WTC11 (cell line): ENCODE measurements at places on chromosomes 3 and 15. TPM values are rescaled to one million over a fixed set of nuclear protein-coding genes. Genes with fewer than 3 reads are reported as not detected.
A peak's percentile ranks its signal among the peaks of the same experiment; 100 is the strongest.

Gene RSL24D1
- total RNA-seq, result 91.9 to 115 TPM (median 95.7 TPM) in 3 replicates

Gene TMIE
- 0.57 to 1.3 TPM (median 0.69 TPM) in 3 replicates for total RNA-seq

Gene GABRA5
- total RNA-seq, result 16.2 to 23.3 TPM (median 18.0 TPM) in 3 replicates

Gene PRRT3
- 9.2 to 11.5 TPM (median 11.4 TPM) in 3 replicates for total RNA-seq

DNA sequence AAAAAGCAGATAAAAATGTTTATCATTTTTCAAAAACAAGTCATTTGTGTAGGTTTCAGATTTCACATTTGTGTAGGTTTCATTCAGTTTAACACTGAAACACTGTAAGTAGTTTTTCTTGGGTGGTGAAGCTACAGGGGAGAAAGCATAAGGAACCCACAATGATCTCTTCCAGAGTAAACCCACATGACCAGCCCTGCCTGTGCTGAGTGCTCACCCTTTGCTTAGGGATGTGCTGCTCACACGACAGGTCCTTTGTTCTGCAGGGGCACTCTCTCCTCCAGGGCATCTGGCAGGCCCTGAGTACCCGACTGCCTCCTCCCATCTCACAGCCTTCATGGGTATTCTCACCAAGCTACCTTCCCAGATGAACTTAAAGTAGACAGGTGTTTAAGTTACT lies 28.9 kb downstream of the ZXDC start:
- H3K36me3 ChIP-seq, result peaks cover 11% of the 10 kb centered on the region
- no peak for DNase-seq
- H3K27me3 ChIP-seq, result no peaks in the 10 kb centered on the region
- no peak overlapping the region for H3K27ac ChIP-seq
- peaks cover 25% of the 10 kb centered on the region for H3K4me1 ChIP-seq
- H3K4me3 ChIP-seq, result no peak overlapping the region

DNA sequence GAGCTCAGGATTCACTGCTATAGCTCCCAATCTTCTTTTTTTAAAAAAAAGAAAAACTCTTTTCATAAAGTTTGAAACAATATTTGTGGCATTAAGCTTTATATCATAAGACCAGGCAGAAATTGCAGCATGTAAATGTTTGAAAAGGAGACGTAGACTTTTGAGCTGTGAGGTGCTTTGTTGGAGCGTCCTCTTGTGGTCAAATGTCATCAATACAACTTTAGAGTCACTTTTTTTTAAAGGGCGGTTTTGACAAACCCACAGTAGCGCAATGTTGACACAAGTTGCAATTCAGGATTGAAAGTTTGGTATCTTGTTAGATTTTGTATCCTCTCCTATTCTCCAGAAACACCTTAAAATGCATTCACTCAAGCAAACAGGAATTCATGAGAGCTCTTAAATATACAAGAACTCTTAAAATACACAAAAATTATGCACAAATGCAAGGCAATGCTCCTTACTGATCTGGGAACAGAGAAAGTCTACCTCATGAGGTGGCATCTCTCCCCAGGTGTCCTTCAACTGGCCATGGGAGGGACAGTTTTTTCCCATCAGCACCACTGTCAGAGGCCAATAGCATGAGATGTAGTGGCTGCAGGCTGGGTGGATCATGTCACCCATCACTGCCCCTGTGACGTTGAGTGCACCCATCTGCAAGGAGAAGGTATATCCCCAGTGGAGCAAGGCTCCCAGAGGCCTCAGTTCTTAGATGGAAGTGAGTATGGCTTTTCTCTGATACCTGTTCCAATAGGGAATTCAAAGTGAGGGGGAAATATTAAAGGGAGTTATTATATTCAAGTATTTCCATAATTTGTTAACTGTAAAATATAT lies 70.7 kb downstream of the ANXA2 start:
- no peaks in the 10 kb centered on the region for H3K27me3 ChIP-seq
- peaks cover 47% of the 10 kb centered on the region for H3K4me1 ChIP-seq
- H3K27ac ChIP-seq, result no peak overlapping the region
- DNase-seq, result no peak
- no peaks in the 10 kb centered on the region for H3K36me3 ChIP-seq

GRCh38 chr15:101054116-101054515 lies 135.0 kb downstream of the LRRK1 start:
- DNase-seq, result no peak
- peaks cover 14% of the 10 kb centered on the region for H3K4me1 ChIP-seq
- 0 out of 2 replicates have a peak overlapping the region, but pooled peaks have one; percentile 27 for H3K27ac ChIP-seq
- H3K36me3 ChIP-seq, result peaks cover 18% of the 10 kb centered on the region
- H3K27me3 ChIP-seq, result peaks cover under 1% of the 10 kb centered on the region

- no peaks in the 10 kb centered on the region for H3K36me3 ChIP-seq
- no peak overlapping the region for H3K27ac ChIP-seq
- DNase-seq, result no peak
- peaks cover 14% of the 10 kb centered on the region for H3K4me1 ChIP-seq
- no peak overlapping the region for H3K4me3 ChIP-seq
Measured at GRCh38 chr3:131530388-131530787, 27.6 kb upstream of the MRPL3 start.

DNA sequence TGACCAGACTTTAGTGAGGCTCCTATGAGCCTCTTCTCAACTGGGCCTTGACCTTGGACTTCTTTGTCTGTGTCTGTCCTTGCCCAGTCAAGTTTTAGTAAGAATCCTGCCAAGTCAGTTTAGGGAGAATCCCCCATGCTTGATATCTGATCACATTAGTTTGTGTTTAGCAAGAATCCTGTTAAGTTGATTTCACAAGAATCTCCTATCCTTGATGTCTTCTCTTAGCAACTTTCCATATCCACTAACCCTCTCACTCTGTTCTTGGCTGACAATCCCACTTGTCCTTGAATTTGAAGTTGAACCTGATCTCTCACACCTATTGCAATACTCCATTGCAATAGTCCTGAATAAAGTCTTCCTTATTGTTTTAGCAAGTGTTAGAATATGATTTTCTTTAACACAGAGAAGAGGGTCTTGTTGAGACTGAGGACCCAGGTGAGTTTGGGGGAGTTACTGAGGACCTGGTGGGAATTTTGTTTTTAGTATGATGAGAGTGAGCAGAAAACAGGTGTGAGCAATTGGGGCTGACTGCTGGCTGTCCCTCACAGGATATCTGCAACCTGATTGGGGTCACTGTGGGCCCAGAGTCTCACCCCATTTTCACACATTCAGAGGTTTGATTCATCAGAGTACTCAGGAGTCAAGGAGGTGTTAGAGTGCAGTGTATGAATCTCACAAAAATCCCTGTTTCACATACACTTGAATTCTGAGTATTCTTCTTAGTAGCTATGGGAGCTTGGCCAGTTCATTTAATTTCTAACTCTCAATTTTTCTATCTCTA lies 39.9 kb upstream of the TNFAIP8L3 start:
- no peak overlapping the region for H3K27ac ChIP-seq
- no peaks in the 10 kb centered on the region for H3K27me3 ChIP-seq
- no peaks in the 10 kb centered on the region for H3K36me3 ChIP-seq

- H3K27ac ChIP-seq, result no peak overlapping the region
- peaks cover 4% of the 10 kb centered on the region; the same call in 1 of the 2 replicates for H3K36me3 ChIP-seq
- DNase-seq, result no peak
- H3K4me1 ChIP-seq, result peaks cover 9% of the 10 kb centered on the region; the same call in 1 of the 2 replicates
- H3K27me3 ChIP-seq, result no peaks in the 10 kb centered on the region; the same call in 1 of the 2 replicates
- no peak overlapping the region for H3K4me3 ChIP-seq
Measured at GRCh38 chr3:157135671-157136396, 24.1 kb downstream of the CCNL1 start.

GRCh38 chr15:83446904-83447709 lies at the start of gene SH3GL3:
SH3GL3 (plus strand) TSS chr15:83447341; CDS start chr15:83447534, 193 bp downstream.
- H3K4me1 ChIP-seq, result peaks cover 25% of the 10 kb centered on the region
- peak within 1 kb of the TSS; percentile 88 for H3K4me3 ChIP-seq
- peaks cover 21% of the 10 kb centered on the region for H3K27me3 ChIP-seq
- H3K36me3 ChIP-seq, result no peaks in the 10 kb centered on the region
- peak; percentile 79 for DNase-seq
- H3K27ac ChIP-seq, result 0 out of 2 replicates have a peak within 1 kb of the TSS, but pooled peaks have one; percentile 30

DNA sequence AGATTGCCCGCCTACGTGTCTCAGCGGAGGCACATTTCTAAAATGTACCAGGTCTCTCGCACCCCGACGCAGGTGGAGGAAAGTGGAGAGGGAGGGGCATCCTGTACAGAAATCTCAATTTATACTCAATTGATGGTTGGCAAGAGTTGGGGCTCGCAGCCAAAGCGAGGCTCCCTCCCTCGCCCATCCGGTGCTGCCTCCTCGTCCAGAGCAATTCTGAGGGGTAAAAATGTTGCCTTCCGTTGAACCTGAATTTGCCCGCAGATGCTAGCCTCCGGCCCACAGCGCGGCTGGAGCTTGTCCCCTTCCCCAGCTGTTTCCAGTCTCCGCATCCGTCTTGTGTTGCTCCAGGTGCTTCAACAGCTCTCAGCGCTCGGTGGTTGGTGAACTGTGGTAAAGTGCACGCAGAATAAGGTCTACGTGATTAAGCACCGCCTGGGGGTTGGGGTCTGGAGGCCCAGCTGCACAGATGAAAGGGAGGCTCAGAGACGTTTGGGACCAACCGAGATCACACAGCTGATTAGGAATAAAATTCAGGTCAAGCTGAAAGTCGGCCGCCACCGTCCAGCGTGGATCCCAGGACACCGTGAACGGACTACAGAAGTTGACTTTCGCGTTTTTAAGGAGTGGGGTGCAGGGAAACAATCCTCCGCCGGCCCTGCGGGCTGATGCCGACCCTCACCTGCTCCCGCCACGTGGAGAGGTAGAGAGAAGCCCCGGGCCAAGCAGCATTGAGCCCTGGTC lies 846 bp upstream of the POLG start:
- peaks cover 7% of the 10 kb centered on the region; the same call in 1 of the 2 replicates for H3K27me3 ChIP-seq
- peaks cover 18% of the 10 kb centered on the region for H3K4me1 ChIP-seq
- peak; percentile 53 for DNase-seq
- peak overlapping the region; percentile 76 for H3K27ac ChIP-seq
- H3K36me3 ChIP-seq, result peaks cover 21% of the 10 kb centered on the region

DNA sequence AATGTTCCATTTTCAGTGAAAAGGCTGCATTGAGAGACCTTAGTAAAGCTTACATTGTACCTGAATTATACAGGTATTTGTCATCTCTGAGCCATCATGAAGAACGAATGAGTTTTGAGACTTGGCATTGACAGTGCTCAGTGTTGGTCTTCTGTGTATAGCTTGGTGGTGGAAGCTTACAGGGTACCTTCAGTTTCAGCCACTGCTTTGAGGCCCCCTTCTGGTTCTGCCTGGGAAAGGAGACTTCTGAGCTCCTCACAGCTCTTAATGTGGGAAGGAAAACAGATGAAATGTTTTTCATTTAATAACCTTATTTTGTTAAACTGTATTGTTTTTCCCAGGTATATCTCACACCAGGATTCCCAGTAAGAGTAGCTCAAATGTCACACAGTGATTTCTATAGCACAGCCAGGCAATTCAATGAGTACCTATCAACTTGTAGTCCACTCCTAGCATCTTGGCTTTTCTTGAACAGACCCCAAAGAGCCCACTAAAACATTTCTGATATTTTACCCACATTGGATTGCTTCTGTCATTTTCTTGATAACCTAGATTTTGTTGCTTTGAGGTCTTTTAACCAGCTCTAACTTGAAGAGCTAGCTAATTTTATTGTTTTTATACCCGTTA lies 5.6 kb downstream of the SERPINI1 start:
- no peak overlapping the region for H3K4me3 ChIP-seq
- no peaks in the 10 kb centered on the region for H3K27me3 ChIP-seq
- peak; percentile 49 for DNase-seq
- H3K36me3 ChIP-seq, result no peaks in the 10 kb centered on the region
- H3K27ac ChIP-seq, result no peak overlapping the region

GRCh38 chr3:192090586-192090985 lies 629.6 kb downstream of the PYDC2 start:
- H3K36me3 ChIP-seq, result no peaks in the 10 kb centered on the region
- peaks cover 16% of the 10 kb centered on the region for H3K4me1 ChIP-seq
- no peak overlapping the region for H3K4me3 ChIP-seq

- H3K27ac ChIP-seq, result no peak overlapping the region
- H3K4me1 ChIP-seq, result no peaks in the 10 kb centered on the region
- 0 out of 2 replicates have a peak, but pooled peaks cover 3% of the 10 kb centered on the region for H3K36me3 ChIP-seq
- no peak for DNase-seq
Measured at GRCh38 chr15:75112848-75113492, 88.7 kb upstream of the C15orf39 start.

GRCh38 chr3:122498152-122498551 lies 16.6 kb downstream of the KPNA1 start:
- peak overlapping the region; percentile 34; the same call in 1 of the 2 replicates for H3K27ac ChIP-seq
- DNase-seq, result no peak
- peaks cover 17% of the 10 kb centered on the region for H3K36me3 ChIP-seq
- H3K27me3 ChIP-seq, result no peaks in the 10 kb centered on the region

DNA sequence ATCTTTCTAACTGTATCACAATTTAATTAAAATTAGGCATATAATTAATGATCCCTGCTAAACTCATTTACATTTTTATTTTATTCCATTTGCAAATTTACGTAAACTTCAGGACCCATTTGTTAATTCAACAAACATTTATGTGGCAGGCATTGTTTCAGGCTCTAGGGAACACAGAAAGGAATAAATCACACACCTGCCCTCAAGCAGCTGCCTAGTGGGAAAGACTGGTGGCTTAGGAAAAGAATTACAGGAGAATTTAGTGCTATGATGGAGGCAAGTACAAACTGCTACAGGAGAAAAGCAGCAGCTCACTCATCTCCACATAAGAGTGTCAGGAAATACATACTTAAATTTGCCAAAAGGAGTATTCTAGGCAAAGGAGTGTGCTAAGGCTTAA lies 11.2 kb downstream of the CBLB start:
- peak overlapping the region; percentile 0; the same call in 1 of the 2 replicates for H3K27ac ChIP-seq
- H3K4me3 ChIP-seq, result no peak overlapping the region
- H3K4me1 ChIP-seq, result peaks cover 7% of the 10 kb centered on the region
- H3K27me3 ChIP-seq, result no peaks in the 10 kb centered on the region
